Natural killer cell (primary cell): ENCODE measurements at places on chromosomes 11 and 22. TPM values are rescaled to one million over a fixed set of nuclear protein-coding genes. Genes with fewer than 3 reads are reported as not detected.

DNA sequence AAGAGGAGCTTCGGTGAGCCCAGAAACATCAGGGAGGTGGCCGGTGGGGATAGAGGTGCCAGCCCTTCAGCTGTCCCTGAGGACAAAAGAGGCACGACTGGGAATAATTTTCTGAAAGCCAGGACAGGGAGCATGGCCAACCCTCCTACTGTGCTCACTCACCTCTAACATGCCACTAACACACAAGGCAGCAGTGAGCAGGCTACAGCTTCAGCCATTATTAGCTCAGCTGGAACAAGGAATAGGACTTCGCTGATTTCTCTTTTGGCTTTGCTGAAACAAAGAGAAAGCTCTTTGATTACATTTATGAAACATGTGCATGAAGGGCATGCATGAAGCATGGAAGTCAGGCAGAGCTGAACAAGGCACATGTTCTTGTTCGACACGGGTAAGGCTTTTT is 12.1 kb upstream of the OR10A5 start:
- no peak for DNase-seq

FERMT3 gene
- 202 TPM for total RNA-seq

DNA sequence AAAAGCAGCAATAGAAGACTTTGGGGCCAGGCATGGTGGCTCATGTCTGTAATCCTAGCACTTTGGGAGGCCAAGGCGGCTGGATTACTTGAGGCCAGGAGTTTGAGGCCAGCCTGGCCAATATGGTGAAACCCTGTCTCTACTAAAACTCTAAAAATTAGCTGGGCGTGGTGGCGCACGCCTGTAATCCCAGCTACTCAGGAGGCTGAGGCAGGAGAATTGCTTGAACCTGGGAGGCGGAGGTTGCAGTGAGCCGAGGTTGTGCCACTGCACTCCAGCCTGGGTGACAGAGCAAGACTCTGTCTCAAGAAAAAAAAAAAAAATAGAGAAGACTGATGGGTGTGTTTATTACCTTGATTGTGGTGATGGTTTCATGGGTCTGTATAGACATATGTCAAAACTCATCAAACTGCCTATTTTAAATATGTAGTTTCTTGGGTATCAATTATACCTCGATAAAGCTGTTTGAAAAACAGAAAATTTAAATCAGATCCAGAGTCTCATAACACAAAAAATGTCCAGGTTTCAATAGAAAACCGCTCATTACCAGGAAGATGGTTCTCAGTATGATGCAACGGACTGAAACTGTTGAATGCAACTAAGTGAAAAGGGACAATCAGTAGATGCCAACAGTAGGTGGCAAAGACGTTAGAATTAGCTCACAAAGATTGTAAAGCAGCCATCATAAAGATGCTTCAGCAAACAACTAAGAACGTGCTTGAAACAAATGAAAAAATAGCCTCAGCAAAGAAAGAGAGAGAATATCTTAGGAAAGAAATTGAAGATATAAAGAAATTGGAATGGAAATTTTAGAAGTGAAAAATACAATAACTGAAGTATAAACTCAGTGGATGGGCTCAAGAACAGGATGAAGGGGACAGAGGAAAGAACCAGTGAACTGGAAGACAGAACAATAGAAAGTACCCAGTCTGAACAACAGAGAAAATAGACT is 33.1 kb upstream of the SEPTIN5 start:
- no peak for DNase-seq

DNA sequence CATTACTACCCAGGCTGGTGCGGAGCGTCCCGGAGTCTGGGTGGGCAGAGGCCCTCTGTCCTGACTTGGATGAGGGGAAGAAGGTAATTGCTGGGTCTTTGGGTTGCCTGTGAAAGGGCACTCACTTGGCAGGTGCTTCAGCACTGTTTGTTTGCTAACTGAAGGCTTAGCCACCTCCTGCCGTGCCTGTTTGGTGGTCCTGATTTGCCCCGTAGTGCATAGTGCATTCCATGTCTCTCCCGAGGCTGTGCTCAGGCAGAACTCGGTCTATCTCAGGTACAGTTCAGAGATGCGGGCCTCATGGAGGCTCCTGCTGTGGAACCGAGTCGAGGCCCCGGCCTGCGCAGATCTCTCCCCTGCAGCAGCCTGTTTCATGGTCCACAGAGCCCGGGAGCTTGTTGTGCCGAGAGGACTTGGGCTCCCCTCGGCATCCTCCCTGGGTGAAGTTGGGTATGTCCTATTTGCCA is 146.2 kb downstream of the TBC1D22A start:
- no peak for DNase-seq

GRCh38 chr22:45832180-45832579 is 144.8 kb downstream of the WNT7B start:
- DNase-seq: no peak
